B cell (primary cell): ENCODE measurements at places on chromosomes 3 and 15.

DNA sequence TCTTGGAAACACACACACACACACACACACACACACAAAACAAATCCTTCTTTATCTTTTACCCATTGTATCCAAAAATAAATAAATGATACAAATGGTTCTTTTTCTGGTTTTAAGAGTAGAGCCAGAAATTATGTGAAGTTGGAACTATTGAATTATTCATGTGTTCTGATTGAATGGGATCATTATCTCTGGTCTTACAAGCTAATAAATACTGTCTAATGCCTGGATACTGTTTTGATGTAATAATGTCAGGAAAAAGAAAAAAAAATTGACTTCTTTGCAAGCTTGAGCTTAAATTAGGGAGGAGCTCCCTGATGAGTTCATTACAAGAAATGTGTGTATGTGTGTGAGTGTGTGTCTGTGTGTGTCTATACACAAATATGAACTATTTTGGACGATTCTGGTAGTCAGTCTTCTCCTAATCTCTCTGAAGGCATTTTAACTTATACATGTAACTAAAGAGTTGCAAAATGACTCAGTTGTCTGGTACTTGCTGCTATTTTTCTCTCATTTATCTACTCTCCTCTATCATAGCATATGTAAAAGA, 507.2 kb upstream of the AGTR1 start:
- no peak for DNase-seq

GRCh38 chr3:21405671-21406667, 345.0 kb downstream of the ZNF385D start:
- DNase-seq = no peak

- DNase-seq = no peak
Measured at GRCh38 chr3:77902675-77903074, 862.8 kb downstream of the ROBO2 start.

GRCh38 chr15:100123611-100124010, 218.2 kb downstream of the ADAMTS17 start:
- no peak for DNase-seq

DNA sequence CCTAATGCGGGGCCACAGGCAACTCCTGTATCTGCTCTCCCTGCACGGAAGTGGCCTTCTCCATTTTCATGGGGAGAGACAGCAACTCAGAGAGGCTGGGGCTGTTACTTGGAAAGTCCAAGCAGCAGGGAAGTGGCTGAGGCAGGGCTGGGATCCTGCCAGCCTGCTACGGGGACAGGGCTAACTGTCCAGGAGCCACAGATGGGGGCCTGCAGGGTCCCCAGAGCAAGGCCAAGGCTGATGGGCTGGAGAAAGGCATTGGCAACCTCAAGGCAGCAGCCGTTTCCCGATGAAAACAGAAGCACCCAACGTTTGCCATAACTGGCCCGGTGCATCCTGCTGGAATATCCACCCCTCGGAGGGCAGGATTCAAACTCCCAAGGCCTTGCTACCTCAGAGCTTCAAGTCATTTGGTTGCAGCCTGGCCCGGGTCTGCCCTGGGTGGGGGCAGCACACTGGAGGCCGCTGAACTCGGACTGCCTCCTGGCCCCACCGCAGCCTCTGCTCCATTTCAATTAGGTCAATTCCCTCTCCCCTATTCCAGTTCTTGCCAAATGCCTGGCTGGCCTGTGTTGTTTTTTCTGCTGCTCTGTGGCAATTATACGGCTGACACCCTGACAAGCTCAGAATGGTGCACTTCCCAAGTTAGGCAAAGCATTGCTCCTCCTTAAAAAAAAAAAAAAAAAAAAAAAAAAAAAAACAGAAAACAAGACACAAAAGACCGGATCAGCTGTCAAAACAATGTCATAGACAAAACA, 143.5 kb downstream of the NUP210 start:
- no peak for DNase-seq

- no peak for DNase-seq
Measured at GRCh38 chr15:73899197-73900094, 26.1 kb downstream of the TBC1D21 start.

- no peak for DNase-seq
Measured at GRCh38 chr3:114671741-114672510, 378.1 kb downstream of the TIGIT start.

- DNase-seq = no peak
Measured at GRCh38 chr3:147960786-147961185, 551.6 kb downstream of the ZIC1 start.

DNA sequence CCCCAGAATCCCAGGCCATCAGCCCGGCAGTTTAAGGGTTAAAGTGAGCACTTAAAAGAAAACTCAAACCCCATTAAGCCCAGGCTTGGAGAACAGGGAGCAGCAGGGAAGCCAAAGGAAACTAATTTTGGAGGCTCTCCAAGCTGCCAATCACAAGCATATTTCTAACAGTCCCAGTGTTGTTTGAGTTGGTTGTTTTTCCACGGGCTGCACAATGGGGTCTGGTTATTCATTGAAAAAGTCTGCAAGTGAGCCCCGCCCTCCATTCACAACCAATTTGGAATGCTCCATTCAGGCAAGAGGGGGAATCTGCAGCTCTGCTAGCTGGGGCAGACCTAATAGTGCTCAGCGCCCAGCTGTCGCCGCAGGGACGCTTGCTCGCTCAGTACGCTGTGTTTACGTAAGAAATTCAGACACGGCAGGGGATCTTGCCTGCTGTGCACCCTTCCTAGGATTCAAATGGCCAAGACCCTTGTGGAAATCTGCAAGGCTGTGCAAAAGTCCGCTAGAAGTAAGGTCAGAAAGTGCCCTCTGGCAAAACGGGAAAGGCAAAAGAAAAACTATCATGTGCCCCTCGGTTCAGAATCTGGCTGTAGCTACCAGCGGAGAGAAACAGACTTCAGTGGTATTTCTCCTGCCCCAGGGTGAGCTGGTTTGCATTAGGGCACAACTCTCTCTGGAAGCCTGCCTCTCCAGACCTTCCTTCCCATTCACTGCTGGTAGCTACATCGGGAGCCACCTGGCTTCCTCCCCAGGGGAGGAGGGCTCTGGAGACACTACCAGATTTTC, 11.0 kb downstream of the ETV5 start:
- peak; percentile 25 for DNase-seq

DNA sequence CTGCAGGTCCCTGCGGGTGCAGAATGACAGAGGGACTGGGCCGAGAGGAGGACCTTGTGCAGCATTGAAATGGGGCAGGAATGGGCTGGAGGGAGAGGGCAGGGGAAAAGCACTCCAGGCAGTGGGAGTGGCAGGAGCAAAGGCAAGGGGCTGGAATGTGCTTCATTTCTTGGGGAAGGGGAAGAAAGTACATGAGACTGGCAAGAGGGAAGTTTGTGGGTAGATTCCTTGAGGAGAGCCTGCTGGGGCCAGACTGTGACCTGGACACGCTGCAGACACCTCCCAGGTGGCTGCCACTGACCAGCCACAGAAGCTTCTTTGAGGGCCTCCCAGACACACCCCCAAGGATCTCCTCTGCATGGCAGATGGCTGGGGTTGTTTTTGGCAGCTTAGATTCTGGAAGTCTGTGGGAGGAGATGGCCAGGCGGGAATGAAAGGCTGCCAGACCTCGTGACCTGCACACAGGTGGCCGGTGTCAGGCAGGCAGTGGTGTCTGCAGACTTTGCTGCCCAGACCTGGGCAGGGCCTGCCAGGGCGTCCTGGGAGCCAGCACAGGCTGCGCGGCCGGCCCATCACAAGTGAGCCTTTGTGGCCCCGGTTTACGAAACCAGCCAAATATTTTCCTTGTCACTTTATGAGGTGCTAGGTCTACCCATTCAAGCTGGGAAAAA, 53.1 kb downstream of the SPSB4 start:
- DNase-seq = no peak

DNA sequence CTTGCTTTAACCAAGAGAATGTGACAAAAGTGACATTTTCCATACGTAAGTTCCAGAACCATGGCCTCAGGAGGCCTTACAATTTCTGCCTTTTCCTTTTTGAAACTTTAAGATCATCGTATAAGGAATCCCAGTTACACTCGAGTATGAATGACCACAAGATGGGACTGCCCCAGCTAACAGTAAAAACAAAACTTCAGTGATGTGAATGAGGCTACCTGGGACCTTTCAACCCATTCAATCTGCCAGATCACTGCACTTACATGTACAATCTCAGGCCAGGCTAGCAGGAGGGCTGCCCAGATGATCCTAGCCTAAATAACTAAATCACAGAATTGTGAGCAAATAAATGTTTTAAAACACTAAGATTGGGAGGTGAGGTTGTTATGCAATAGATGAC, 328.8 kb downstream of the CNTN6 start:
- DNase-seq = no peak

GRCh38 chr15:35436422-35436821, 109.5 kb downstream of the DPH6 start:
- no peak for DNase-seq

GRCh38 chr3:63167113-63167512, 111.0 kb upstream of the SYNPR start:
- no peak for DNase-seq

GRCh38 chr15:92003515-92004067, 150.1 kb downstream of the SLCO3A1 start:
- DNase-seq = no peak

DNA sequence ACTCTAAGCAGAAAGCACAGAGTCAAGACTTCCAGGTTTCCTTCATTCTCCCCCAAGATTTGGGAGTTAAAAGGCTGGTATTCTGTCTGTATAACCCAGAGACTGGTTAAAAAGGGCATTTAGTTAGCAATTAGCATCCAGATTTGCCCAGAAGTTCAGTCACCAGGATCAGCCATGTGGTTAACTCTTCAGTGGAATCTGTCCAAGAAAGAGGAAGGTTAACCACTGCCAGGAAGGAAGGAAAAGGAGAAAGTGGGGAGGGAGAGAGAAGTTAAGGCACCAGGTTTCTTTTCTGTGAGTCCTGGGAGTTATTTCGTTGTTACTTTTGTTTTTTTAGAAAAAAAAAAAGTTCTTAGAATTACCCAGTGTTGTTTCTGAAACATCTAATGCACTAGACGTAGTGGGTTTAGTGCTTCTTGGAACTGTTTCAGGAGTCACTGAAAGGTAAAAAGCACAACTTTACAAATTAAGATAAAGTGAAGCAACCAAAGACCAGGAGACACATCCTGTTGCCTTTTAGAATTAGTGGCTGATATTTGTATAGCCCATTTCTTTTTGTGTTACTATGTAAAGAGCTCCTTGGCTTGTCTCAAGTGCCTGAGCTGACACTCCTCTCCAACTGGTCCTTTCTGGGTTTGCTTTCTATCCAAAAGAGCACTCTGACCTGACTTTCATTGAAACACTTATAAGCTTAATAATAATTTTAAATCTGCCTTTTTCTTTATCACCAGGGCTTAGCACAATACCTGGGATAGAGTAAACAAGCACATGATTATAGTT, 128.6 kb downstream of the ABI3BP start:
- DNase-seq = no peak

DNA sequence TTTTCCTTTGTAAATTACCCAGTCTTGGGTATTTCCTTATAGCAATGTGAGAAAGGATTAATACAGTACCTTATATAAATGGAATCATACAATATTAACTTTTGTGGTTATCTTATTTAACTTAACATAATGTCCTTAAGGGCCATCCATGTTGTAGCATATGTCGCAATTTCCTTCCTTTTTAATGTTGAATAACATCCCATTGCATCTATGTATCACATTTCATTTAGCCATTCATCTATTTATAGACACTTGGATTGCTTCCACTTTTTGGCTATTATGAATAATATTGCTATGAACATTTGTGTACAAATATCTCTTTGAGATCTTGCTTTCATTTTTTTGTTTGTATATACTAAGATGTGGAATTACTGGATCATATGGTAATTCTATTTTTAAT, 342.2 kb downstream of the PDCD6IP start:
- no peak for DNase-seq

GRCh38 chr15:28876131-28876844, 9.5 kb upstream of the APBA2 start:
- no peak for DNase-seq

DNA sequence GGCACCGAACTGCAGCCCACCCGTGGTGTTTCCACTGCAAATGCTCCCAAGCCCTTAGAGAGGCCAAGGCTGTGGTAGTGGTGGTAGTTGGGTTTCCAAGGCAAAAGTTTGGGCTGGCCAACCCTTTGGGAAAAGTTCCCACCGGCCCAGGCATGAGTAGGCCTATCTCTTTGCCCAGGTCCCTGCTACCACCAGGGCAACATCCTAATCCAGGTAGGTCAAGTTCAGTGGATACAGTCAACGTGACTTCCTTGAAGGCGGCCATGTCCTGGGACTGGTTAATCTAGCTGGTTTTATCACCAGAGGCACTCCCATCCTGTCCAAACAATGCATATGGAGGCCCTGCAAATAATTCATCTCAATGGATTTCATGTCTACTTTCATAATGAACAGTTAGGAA, 1.6 kb upstream of the ONECUT1 start:
- DNase-seq = peak; percentile 12

- DNase-seq = no peak
Measured at GRCh38 chr3:163328680-163329079, 1749.6 kb downstream of the SI start.

DNA sequence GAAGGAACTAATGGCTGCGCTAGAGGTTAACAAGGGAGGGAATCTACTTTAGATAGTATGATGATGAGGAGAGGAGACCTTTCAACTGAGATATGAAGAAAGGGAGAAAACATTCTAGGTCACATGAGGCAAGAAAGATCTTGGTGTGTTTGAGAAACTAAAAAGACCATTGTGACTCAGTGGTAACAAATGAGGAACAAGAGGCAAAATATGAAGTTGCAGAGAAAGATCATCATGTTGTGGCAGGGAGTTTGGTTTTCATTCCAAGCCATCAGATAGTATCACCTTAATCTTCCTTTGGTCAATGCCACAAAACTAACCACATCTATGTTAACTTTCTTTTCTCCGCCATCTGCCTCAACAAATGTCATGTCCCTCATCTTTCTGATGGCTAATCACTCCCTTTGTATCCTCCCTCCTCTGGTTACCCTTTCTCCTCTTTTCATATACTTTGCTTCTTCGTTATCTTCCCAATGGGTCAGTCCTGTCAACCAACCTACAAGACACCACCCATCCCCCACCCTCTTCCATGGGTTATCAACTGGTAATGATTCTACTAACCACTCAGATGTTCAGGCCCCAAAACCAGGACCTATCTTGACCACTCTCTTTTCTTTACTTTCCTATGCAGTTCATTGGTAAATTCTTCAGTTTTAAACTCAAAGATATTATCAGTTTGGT, 2.4 kb upstream of the PDCD6IP start:
- DNase-seq = no peak

DNA sequence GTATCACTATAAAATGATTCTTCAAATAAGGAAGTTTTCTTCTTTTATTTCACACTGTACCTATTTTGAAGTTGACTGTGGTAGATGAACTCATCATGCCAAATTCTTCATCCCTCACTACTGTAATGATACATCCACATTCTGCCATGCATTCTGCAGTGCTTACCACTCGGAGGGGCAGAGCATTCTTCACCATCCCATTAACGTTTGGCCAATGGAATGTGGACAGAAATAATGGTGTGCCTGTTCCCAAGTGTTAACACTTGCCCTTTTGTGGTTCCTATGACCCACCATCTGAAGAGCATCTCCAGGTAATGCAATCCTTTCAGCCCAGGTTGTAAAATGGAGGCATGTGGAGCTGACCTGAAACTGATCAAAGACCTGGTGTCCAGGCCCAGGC, 18.6 kb downstream of the GOLIM4 start:
- no peak for DNase-seq

GRCh38 chr15:30023798-30024295, 58.9 kb upstream of the GOLGA8J start:
- no peak for DNase-seq

GRCh38 chr3:112247900-112248299, 46.1 kb downstream of the SLC9C1 start:
- DNase-seq = no peak

- DNase-seq = no peak
Measured at GRCh38 chr15:25059698-25060471, 105.1 kb downstream of the SNRPN start.

GRCh38 chr3:130792246-130792645, 45.6 kb upstream of the PIK3R4 start:
- DNase-seq = no peak
